ENCODE measurements at places on chromosomes 7 and 10. TPM values are rescaled to one million over a fixed set of nuclear protein-coding genes. Genes with fewer than 3 reads are reported as not detected.

- H3K36me3 ChIP-seq = peaks cover 2% of the 10 kb centered on the region
- peaks cover 10% of the 10 kb centered on the region for H3K4me1 ChIP-seq
- no peak for DNase-seq
- H3K4me3 ChIP-seq = no peak overlapping the region
- H3K27ac ChIP-seq = no peak overlapping the region
- no peaks in the 10 kb centered on the region for H3K27me3 ChIP-seq
Observed at GRCh38 chr7:4799508-4800268, 24.3 kb downstream of the AP5Z1 start.

DNA sequence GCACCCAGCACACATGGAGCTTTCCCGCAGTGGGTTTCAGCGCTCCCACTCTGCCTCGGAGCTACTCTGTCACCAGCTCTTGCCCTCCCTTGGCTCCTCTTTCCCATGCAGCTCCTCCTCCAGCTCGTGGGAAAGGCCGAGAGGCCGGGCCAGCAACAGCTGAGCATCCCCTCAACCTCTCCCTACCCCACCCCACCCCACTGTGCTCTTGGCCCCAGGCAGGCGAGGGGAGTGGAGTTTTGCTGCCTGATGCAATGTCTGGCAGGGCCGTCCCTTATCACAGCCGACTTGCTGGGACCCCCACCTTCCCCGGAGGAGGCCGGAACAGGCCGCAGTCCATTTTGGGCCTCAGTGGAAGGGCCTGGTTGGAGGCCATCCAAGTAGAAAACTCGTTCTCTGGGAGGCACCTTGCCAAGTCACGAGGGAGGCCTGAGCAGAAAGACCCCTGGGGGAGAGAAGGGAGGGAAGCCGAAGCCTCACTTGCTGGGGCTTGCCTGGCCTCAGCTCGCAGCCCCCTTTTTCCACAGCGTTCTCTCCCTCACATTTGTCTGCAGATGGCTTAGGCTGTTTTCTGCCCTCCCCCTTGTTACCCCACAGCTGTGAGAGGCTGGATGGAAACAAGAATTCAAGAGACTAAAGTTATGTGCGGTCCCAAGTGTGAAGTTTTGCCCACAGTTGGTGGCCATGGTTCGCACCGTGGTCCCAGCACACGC lies 35.3 kb downstream of the CHST3 start:
- H3K27me3 ChIP-seq = no peaks in the 10 kb centered on the region
- no peak for DNase-seq
- peak overlapping the region; percentile 80 for H3K27ac ChIP-seq
- no peak overlapping the region for H3K4me3 ChIP-seq

DNA sequence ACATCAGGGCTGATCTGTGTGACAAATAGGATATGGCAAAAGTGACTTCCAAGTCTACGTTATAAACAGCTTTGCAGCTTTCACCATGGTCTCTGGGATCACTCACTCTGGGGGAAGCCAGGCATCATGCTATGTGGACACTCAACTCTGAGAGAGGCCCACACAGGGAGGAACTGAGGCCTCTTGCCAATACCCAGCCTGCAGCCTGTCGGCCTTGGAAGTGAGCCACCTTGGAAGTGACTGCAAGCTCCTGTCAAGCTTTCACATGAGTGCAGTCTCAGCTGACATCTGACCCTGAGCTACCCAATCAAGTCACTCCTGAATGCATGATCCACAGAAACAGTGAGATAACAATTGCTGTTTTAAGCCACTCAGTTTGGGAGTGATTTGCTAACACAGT lies 56.5 kb downstream of the MMRN2 start:
- peak; percentile 92 for DNase-seq
- no peaks in the 10 kb centered on the region for H3K27me3 ChIP-seq
- H3K36me3 ChIP-seq = no peaks in the 10 kb centered on the region

GRCh38 chr7:57207836-57208235 lies 75.6 kb upstream of the ZNF479 start:
- no peaks in the 10 kb centered on the region for H3K4me1 ChIP-seq
- H3K4me3 ChIP-seq = no peak overlapping the region
- H3K36me3 ChIP-seq = no peaks in the 10 kb centered on the region
- no peaks in the 10 kb centered on the region for H3K27me3 ChIP-seq
- H3K27ac ChIP-seq = no peak overlapping the region
- no peak for DNase-seq

Gene PPP1R9A
- 27.5 TPM for total RNA-seq

Gene GSAP
- total RNA-seq = 12.6 TPM

Gene RBP3
- total RNA-seq = not detected
